ENCODE measurements at places on chromosomes 3 and 15. TPM values are rescaled to one million over a fixed set of nuclear protein-coding genes. Genes with fewer than 3 reads are reported as not detected.

- H3K4me3 ChIP-seq = no peak overlapping the region
- no peaks in the 10 kb centered on the region for H3K27me3 ChIP-seq
Measured at GRCh38 chr15:77783636-77784035, 150.9 kb upstream of the LINGO1 start.

Gene MYO9A
- 57.4 TPM for total RNA-seq

GRCh38 chr15:84402856-84403608 is 167.5 kb downstream of the GOLGA6L4 start:
- DNase-seq = no peak
- no peak overlapping the region for H3K27ac ChIP-seq
- H3K36me3 ChIP-seq = no peaks in the 10 kb centered on the region
- no peak overlapping the region for H3K4me3 ChIP-seq
- no peaks in the 10 kb centered on the region for H3K4me1 ChIP-seq
- no peaks in the 10 kb centered on the region for H3K27me3 ChIP-seq

- H3K36me3 ChIP-seq = no peaks in the 10 kb centered on the region
- H3K27me3 ChIP-seq = no peaks in the 10 kb centered on the region
- peak overlapping the region; percentile 41 for H3K4me3 ChIP-seq
- peak; percentile 93 for DNase-seq
- H3K27ac ChIP-seq = peak overlapping the region; percentile 88
Measured at GRCh38 chr15:75043509-75044257, 20.3 kb downstream of the PPCDC start.

Gene LRRIQ4
- not detected for total RNA-seq

- H3K36me3 ChIP-seq = no peaks in the 10 kb centered on the region
- no peak overlapping the region for H3K4me3 ChIP-seq
- no peak for DNase-seq
- no peak overlapping the region for H3K27ac ChIP-seq
- no peaks in the 10 kb centered on the region for H3K27me3 ChIP-seq
Measured at GRCh38 chr3:94462931-94463330, 400.1 kb downstream of the NSUN3 start.

DNA sequence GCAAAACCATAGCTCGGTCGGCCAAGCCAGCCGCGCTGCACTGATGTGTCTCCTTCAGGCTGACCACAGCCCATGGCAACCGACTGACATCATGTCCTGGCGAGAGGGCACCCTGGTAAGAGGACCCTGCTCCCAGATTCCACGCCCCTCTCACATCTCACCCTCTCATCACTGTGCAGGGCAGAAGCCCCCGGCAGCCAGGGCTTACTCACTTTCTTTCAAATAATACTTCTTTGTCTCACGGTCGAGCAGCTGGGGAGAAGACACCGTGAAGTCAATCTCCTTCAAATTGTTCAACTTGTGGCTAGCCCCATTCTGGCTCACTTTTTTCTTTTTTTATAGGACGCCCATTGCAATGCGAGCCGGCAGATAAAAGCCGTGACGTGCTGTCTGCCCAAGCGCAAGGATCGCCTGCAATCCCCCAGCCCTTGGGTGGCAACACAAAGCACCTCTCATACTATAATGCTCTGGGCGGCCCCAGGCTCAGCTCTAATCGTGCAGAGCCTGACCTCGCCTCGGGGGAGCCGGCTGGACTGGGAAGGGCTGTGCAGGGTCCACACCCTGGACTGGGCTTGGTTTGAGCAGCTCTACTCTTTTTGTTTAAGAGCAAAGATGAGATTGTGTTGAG is 33.6 kb downstream of the VGLL4 start:
- H3K27ac ChIP-seq = no peak overlapping the region
- DNase-seq = no peak
- peaks cover 22% of the 10 kb centered on the region for H3K4me1 ChIP-seq
- H3K36me3 ChIP-seq = no peaks in the 10 kb centered on the region
- no peaks in the 10 kb centered on the region for H3K27me3 ChIP-seq
- no peak overlapping the region for H3K4me3 ChIP-seq

DNA sequence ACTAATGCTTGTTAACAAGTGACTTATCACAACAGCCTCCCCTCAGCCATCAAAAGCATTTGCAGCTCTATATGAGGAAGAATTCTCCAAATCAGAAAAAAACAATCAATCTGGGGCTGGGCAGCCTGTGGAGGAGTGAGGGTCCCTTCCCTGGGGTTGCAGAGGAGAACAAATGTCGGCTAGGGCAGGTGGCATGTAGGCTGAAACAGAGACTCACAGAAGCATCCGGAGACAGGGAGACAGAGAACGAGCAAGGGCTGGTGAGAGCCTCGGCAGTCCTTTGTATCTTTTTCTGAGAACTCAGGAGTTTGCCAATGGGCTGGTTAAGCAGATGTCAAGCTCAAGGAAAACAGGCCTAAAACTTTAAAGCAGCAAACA is 15.8 kb downstream of the ITGA11 start:
- no peak for DNase-seq
- no peak overlapping the region for H3K4me3 ChIP-seq
- no peaks in the 10 kb centered on the region for H3K27me3 ChIP-seq
- peaks cover 83% of the 10 kb centered on the region for H3K4me1 ChIP-seq

Gene NOX5
- total RNA-seq = 0.92 TPM

- DNase-seq = no peak
- H3K4me1 ChIP-seq = peaks cover 14% of the 10 kb centered on the region
- no peak overlapping the region for H3K4me3 ChIP-seq
- H3K27me3 ChIP-seq = no peaks in the 10 kb centered on the region
- H3K36me3 ChIP-seq = no peaks in the 10 kb centered on the region
- H3K27ac ChIP-seq = no peak overlapping the region
Measured at GRCh38 chr3:170714122-170714521, 128.2 kb upstream of the SLC7A14 start.

- peak overlapping the region; percentile 83 for H3K27ac ChIP-seq
- peaks cover 31% of the 10 kb centered on the region for H3K4me1 ChIP-seq
- H3K4me3 ChIP-seq = no peak overlapping the region
- no peak for DNase-seq
Measured at GRCh38 chr3:50168791-50169190, 13.7 kb downstream of the SEMA3F start.

- no peaks in the 10 kb centered on the region for H3K4me1 ChIP-seq
- no peak overlapping the region for H3K4me3 ChIP-seq
- no peaks in the 10 kb centered on the region for H3K27me3 ChIP-seq
- DNase-seq = no peak
- H3K36me3 ChIP-seq = peaks cover 6% of the 10 kb centered on the region
Measured at GRCh38 chr3:44678480-44679116, 30.1 kb downstream of the ZNF35 start.

DNA sequence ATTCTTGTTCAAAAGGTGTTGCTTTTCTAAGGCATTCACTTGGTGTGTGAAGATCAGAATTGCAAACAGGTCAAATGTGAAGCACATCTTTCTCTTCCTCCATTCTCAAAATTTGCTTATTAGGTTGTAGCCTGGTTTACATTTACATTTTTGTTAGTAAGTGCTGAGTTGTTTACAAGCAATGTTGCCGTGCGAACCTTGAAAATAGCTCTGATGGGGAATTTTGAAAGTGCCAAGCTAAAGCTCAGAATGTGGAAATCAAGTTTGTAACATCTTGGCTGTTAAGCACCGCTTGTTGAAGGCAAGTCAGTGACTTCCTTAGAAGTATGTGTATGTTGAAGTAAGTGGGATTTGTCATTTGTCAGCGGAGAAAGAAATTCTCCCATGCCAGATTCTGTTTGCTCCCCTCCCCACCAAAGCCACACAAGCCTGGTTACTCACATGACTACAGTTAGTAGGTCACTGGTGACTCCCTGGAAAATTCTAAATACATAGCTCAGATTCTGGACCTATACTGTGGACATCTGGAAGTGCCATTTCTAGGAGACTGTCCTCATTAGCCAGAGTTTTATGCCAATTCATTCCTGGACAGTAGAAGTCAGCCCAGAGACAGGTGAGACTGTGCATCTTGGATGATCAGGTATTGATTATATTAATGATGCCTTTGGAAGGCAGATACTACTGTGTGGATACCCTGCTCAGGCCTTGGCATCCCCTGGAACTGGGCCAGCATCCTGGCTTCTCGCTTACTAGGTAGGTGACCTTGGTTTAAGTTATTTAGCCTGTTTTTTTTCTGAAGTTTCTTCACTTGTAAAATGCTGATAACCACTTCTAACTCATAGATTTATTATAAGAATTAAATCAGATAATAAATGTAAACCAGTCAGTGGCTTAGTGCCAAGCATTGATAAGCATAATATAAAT is 390.6 kb upstream of the SEMA6D start:
- H3K27ac ChIP-seq = no peak overlapping the region
- no peak for DNase-seq
- H3K36me3 ChIP-seq = no peaks in the 10 kb centered on the region
- H3K4me3 ChIP-seq = no peak overlapping the region

- H3K36me3 ChIP-seq = no peaks in the 10 kb centered on the region
- no peak overlapping the region for H3K27ac ChIP-seq
- peak overlapping the region; percentile 69 for H3K4me3 ChIP-seq
- no peak for DNase-seq
- H3K27me3 ChIP-seq = no peaks in the 10 kb centered on the region
Measured at GRCh38 chr15:76060118-76060989, 569 bp downstream of the TMEM266 start.

Data from thoracic aorta (tissue), 2 donors.